NCI-H2081 (cell line): ENCODE measurements at places on chromosomes 2 and 18.
A peak's percentile ranks its signal among the peaks of the same experiment; 100 is the strongest.

GRCh38 chr2:211996857-211997256 lies 541.7 kb downstream of the ERBB4 start:
- DNase-seq: no peak

- no peak for DNase-seq
These were observed 3.4 kb downstream of the FBLN7 start for GRCh38 chr2:112141626-112142007.

DNA sequence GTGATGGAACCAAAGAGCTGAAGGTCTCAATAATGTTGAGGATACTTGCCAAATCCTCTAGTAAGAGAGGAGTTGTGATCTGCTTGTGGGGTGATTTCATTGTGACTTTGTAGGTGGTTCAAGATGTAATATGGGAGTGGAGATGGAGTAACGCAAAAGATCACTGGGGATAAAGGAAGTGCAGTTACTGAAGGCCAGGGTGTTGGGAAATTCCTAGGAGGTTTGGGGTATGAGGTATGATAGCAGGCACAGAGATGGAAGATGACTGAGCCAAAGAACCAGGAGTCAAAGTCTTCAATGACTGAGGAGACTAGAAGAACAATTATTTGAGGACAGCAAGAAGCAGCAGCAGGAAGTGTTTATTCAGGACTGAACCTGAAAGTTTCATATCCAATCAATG lies 222.6 kb downstream of the NCKAP5 start:
- DNase-seq: no peak

DNA sequence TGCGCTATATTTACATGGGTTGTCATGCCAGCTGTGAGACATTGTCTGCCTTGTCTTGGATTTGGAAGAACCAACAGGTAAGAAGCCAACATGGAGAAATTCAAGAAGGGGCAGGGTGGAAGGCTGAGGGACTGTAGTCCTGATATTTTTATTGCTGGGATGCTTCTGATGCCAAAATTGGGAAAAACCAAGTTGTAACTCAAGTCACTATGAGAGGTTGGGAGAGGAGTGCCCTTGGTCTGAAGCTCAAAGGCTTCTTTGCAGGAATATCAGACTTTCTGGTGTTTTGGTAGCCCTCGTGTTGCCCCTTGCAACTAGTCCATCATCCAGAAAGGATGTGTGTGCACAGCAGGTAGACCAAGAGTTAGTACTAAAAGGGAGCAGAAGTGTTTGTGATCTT lies 294.3 kb upstream of the EPAS1 start:
- no peak for DNase-seq

GRCh38 chr18:6882401-6882800 lies 152.9 kb downstream of the ARHGAP28 start:
- DNase-seq: no peak

DNA sequence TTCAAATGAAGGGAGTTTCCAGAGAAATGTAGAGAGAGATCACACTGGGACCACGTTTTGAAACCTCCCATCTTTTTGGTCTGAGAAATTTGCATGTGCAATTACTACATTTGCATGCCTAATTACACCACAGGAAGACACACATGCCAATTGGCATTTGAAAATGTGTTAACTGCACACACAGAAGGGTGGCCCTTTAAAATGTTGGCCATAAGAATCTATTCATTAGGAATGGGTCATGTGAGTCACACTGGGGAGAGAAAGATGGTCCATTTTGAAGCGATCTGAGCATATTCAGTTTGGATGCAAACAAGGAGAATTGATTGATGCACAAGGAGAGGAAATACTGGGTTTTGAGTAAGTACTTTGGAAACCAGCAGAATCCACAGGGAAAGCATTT lies 1407.1 kb upstream of the ACVR2A start:
- DNase-seq: no peak

DNA sequence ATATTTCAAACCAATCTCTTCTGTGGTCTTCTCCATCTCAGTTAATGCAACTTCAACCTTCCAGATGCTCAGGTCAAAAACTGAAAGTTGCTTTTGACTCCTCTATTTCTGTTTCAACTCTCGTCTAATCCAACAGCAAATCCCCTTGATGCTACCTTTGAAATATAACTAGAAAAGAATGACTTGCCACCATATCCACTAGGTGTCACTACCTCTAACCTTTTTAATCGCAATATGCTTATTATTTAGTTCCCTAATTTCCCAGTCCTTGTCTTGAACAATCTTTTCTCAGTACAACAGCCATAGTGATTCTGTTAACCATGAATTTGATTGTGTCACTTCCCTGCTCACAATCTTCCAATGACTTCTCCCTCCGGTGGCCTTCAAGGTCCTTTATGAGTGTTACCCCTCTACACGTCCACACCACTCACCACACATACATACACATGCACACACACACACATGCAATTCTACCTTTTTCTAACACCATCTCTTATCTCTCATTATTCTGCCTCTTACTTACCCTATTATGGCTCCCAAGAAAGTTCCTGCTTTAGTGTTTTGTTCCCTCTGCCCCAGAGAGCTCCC lies 245.5 kb upstream of the KCNJ3 start:
- DNase-seq: peak; percentile 50

DNA sequence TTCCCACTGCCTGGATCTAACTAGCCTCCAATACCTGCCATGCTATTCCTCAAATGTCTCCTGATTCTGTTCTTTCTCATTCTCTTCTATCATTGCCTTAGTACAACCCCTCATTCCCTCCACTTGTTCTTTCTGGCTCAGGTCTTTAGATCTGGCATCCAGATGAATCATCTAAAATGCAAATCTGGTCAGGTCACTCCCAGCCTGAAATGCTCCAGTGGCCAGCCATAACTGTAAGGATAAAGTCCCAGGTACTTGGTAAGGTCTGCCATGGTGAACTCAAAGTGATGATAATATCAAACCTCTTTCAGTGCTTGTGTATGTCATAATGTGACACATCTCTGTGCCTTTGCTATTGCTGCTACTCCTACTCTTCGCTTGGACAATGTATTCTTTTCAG lies 2.9 kb upstream of the SNRNP27 start:
- no peak for DNase-seq

- DNase-seq: no peak
These were observed 30.5 kb upstream of the RMDN2 start for GRCh38 chr2:37894601-37895000.

DNA sequence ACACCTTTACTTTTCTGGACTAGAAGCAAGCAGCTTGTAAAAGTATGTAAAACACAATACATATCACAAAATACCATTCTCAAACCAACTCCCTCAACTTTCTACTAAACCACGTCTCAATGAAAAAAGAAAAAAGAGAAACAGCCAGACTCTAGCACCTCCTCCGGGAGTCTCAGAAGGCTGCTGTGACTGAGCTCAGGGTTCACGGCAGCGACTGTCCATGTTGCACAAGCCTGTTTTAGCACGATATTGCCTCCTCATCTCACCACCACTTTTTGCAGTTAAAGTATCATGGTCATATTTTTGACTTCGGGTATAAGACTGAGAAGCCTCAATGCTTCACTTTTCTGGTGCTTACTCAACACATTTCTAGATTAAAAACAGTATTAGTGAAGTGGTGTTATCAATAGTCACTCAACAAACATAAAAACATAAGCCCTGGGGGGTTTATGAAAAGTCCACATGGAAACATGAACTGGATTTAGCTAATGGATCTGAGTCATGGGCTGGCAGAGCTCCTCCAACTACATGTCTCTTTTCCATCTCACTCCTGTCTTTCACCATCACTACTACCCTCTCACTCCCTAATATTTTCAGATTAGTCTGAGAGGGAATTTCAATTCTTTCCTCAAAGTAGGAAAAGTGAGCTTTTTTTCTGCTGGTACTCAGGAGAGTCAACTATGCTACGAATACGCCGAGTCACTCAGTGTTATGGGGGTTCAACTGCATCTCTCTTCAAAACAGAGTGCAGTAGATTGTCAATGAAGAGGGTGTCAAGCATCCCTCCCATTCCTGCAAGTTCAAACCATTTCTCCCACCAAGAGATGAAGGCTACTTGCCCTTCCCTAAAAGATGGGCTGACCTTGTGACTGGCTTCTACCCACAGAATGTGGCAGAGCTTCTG lies 113.7 kb downstream of the OSR1 start:
- DNase-seq: no peak

DNA sequence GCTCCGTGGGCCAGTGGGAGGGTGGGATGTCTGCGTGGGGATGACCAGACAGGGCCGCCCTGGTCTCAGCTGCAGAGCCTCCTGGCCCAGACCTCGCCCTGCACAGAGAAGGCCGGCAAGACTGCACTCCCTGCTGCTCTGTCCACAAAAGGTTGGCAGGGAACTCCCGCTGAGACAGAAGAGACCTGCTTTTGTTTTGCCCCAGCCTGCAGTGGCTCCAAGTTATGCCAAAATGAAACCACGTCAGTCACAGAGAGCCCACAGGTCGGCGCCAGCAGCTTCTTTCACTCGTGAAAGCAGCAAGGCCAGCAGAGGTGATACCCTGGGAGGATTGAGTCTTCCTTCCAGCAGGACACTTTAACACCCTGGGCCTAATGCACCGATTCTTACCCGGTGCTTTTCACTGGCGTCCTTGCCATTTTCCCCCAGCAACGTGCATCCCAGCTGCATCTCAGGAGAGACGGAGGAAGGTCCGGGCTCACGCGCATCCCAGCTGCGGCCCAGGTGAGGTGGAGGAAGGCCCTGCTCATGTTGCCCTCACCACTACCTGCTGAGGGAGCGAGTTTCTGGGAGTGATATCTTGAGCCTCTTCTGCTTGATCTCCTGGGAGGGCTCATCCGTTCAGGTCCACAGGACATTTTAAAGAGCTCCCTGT lies 22.1 kb upstream of the CTDP1 start:
- no peak for DNase-seq

GRCh38 chr2:132384491-132385151 lies 32.0 kb upstream of the GPR39 start:
- DNase-seq: no peak

GRCh38 chr2:75646090-75646582 lies 447 bp upstream of the MRPL19 start:
- no peak for DNase-seq

DNA sequence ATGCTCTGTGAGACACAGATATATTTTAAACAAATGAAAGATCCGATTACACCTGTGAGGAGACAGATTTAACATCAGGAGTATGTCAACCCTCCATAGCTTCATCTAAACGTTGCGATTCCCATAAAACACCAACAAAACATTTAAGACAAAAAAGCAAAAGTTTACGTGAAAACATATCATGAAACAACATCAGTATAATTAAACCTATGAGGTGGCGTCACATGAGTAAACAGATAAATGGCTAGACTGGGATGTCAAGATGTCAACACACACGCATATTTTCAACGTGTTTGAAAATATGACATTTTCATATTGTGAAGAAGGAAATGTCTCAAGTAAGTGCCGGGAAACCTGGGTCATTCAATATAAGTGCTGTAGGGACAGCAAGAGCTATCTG lies 25.5 kb upstream of the GPC1 start:
- DNase-seq: no peak

GRCh38 chr2:131493199-131493968 lies 1.2 kb upstream of the MZT2A start:
- no peak for DNase-seq

DNA sequence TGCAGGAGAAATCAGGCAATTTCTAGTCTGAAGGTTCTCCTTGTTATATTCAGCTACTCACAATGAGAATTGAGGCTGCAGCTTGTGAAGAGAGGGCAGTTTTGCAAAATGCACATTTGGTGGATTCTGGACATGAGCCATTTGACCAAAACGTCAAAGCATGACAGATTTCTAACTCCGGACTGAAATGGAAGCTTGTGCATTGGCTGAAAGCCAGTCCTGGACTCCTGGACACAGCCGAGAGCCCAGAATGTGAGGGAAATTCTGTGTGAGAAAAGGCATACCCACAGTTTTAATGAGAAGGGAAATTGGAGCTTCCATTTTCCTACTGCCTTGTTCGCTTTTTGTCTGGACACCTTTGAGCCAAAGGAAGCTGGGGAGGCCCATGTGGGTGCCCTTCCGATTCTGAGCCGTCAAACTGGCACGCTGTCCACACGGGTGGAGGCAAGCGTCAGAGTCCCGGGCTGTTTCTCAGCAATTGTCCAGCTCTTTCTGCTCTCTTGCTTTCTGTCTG lies 23.7 kb upstream of the ROCK2 start:
- DNase-seq: no peak

DNA sequence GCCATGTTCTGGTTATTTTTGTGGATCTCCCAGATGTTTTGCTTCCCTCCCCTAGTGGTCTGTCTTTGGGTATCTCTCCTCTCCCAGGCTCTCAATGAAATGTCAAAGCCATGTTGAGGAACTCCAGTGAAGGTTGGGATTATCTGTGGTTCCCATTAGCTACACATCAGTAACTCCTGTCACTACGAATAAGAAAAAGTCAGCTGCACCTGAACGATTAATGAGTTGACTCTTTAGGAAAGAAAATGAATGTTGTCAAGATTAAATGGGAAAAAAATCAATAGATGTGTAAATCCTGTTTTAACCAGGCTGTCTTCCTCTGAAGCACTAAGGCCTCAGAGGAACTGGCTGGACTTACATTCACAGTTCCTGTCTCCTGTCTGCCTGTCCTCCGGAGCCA lies 94.0 kb upstream of the DAPL1 start:
- no peak for DNase-seq

DNA sequence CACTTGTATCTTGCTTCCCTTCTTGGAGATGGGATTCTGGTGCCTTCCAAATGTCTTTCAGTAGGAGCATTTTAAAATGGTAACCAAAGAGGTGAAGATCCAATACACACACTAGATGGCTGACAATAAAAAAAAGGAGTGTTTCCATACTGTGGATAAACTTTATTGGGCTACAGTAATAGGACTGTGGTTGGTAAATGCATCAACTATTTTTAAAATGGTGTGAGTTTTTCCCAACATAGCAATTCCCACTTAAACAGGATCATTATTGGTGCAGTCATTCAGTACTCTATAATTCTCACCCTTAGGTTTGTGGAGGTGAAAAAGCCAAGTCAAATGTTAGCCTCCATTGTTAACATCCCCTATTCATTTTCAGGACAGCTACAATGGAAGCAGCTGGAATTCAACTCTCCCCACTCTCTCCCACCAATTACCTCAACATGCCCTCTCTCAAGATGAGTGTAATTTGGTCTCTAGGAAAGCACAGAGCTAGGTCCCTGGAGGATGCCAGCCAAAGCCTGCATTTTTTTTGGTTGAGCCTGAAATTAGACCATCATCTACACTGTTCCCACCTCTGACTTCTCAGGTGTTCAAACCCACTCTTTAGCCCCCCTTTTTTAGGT lies 273.3 kb downstream of the TCF4 start:
- DNase-seq: peak; percentile 83

- peak; percentile 1 for DNase-seq
These were observed 95.2 kb upstream of the BOD1L2 start for GRCh38 chr18:57051657-57052044.
